Activated CD4-positive, alpha-beta T cell treated with anti-CD3 and anti-CD28 coated beads for 48 hours (primary cell): ENCODE measurements at places on chromosomes 6 and 20.

GRCh38 chr6:98454809-98455322, 379.5 kb upstream of the POU3F2 start:
- no peak for DNase-seq

- DNase-seq = peak; percentile 31
These were observed 3.4 kb downstream of the MED20 start for GRCh38 chr6:41917528-41917927.

- DNase-seq = no peak
These were observed 24.9 kb downstream of the CRISP1 start for GRCh38 chr6:49841424-49841823.

GRCh38 chr6:167056370-167056769, 57.2 kb downstream of the CEP43 start:
- DNase-seq = no peak

- no peak for DNase-seq
These were observed 301.4 kb upstream of the CDYL start for GRCh38 chr6:4474810-4475209.
